Activated naive CD8-positive, alpha-beta T cell treated with anti-CD3 and anti-CD28 coated beads, Interleukin-2, amount 50 U/mL, for 16 hours (primary cell): ENCODE measurements at places on chromosomes 6 and 20.

- DNase-seq = no peak
Measured at GRCh38 chr6:155260686-155261085, 3.1 kb upstream of the CLDN20 start.

DNA sequence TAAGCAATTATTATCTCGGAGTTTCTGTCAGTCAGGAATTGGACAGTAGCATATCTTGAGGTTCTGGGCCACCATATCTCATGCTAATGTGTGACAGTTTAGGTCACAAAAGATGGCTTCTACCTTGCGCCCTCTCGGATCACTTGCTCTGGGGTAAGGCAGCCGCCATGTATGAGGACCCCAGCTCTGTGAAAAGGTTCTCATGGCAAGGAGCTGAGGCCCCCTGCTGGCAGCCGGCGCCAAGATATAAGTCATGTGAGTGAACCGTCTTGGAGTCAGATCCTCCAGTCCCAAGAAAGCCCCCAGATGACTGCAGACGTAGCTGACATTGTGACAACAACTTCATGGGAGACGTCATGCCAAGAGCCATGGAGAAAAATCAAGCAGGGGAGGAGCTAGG is 670.8 kb downstream of the KIF16B start:
- DNase-seq = no peak

GRCh38 chr6:140566781-140567277 is 1192.4 kb upstream of the CITED2 start:
- no peak for DNase-seq

DNA sequence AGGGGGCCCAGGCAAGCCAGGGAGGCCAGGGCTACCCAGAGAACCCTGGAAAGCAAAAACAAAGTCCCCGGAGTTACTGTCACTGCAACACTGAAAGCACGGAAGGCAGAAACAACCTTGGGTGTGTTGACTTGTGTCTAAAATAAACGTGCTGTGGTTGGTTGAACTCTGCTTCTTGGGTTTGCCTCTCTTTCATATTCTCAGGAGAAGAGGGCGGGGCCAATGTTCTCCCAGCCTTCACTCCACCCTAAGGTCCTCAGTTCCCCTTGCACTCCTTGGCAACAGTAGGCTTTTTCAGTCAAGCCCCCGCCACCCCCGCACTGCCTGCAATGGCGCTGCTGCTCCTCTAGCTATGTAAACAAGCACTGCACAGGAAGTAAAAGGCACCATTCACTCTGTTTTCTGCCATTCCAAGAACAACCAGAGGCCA is 60.9 kb downstream of the COL9A1 start:
- no peak for DNase-seq

DNA sequence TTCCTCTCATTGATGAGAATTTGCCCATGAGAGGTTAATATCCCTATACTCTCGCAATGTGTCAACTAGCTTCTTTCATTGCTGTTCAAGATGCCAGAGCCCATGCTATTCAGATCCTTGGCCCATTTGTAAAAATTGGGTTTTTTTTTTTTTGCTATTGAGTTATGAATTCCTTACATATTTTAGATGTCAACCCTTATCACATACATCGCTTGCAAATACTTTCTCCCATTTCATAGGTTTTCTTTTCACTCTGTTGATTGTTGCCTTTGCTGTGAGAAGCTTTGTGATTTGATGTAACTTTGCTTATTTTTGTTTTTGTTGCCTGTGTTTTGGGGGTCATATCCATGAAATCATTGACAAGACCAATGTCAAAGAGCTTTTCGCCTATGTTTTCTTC is 32.2 kb upstream of the IPCEF1 start:
- DNase-seq = no peak

DNA sequence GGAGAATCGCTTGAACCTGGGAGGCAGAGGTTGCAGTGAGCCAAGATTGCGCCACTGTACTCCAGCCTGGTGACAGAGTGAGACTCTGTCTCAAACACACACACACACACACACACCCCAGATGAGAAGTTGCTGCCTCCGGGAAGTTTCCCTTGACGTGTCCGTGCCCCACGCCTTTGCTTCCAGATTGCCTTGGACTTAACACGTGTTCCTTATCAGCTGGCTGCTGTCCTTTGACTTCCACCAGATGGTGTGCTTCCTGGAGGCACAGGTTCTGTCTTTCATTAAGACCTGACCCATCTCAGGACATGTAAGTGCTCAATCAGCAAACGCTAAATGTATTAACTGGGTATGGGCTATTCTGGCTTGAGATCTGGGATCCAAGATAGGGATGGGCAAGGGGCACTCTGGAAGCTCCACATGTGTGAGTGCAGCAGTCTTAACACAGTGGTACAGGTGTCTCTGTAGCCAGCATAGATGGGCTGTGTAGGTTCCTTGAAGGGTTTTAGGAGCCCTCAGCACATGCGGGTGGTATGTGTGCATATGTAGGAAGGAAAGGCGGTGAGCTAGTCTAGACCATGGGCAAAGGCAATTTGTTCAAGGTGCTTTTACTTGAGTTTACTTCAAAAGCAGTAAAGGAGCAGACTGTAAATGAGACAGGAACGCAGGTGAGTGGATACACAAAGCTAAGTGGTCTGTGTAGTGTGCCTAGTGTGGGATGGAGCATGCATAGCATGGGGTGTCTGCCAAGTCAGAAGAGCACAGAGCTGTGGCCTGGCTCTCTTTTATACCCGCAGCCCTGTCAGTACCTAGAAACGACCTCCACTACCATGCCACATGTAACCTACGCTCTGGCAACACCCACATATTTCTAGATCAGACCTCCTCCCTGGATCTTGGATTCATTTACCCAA is 11.6 kb downstream of the PIGT start:
- DNase-seq = no peak

GRCh38 chr6:35370124-35370741 is 27.9 kb downstream of the PPARD start:
- no peak for DNase-seq

GRCh38 chr20:4810426-4811019 is 88.8 kb downstream of the PRND start:
- no peak for DNase-seq

DNA sequence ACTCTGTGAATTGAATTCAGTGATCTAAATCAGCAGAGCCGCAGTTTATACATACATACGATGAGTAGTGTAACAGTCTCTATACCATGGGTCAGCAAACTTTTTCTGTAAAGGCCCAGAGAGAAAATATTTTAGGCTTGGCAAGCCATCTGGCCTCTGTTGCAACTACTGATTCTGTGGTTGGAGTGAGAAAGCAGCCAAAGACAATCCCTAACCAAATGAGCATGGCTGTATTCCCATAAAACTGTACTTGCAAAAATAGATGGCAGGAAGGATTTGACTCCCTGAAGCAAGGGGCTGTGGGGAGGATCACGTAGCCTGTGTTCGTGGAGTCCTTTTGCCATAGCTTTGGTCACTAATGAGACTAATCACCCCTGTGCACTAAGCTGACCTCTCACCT is 17.9 kb upstream of the MOCS1 start:
- no peak for DNase-seq

- no peak for DNase-seq
Measured at GRCh38 chr6:125846292-125847024, 55.7 kb downstream of the NCOA7 start.

DNA sequence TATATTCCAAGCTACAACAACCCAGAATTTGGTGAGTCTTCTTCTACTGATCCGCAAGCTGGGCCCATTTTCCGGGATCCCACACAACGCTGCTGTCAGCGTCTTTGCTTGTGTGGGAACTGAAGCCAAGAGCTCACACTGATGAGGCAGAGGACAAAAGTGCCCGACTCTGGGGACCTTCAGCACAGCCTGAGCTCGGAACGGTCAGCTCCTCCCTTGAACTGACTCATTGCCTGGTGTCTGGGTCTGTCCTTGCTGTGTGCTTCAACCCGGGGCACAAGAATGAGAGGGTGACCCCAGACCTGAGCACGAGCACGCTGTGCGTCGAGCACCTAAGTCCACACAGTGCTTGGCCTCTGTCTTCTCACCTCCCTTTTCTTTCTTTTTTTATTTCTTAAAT is 33.5 kb downstream of the DACT2 start:
- no peak for DNase-seq

- no peak for DNase-seq
Measured at GRCh38 chr6:41546475-41546865, 289 bp downstream of the FOXP4 start.

- DNase-seq = no peak
Measured at GRCh38 chr6:129620234-129620610, 89.8 kb downstream of the ARHGAP18 start.

DNA sequence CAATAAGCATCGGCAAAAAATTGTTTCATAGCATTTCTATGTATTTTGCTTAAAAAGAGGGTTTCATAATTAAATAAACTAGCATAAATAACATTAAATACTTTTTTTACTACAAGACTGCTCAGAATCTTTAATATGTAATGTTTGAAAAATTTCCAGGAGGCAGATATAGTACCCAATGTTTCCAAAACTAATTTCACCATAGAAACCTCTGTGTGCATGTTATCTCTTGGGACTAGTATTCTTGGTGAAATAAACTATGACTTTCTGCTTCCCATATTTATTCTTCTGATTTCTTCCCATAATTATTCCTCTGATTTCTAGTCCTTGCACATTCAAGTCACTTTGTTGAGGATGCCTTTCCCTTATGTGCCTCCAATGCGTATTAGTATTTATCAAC is 94.5 kb downstream of the PTPRK start:
- no peak for DNase-seq

DNA sequence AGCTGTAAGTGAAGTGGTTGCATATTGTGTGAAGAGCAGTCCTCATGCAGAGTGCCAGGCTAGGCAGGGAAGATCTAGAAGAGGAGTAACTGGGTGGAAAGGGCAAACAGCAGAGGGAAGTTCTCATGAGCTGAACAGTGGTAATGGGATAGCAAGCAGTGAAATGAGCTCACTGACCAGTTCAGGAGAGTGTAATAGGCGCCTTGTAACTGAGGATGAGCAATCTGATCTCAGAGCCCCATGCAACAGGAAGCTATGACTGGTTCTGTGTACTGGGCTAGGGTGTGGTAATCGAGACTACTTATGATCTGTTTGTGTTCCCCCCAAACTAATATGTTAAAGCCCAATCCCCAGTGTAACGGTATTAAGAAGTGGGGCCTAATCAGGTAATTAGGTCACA is 98.6 kb downstream of the RFX6 start:
- no peak for DNase-seq

GRCh38 chr6:28769626-28770402 is 154.0 kb downstream of the TRIM27 start:
- DNase-seq = no peak

- DNase-seq = no peak
Measured at GRCh38 chr6:48626421-48626820, 515.4 kb upstream of the PTCHD4 start.

GRCh38 chr6:52411911-52412310 is 8.2 kb upstream of the EFHC1 start:
- DNase-seq = no peak

GRCh38 chr6:28982476-28983266 is 22.4 kb downstream of the ZNF311 start:
- no peak for DNase-seq

DNA sequence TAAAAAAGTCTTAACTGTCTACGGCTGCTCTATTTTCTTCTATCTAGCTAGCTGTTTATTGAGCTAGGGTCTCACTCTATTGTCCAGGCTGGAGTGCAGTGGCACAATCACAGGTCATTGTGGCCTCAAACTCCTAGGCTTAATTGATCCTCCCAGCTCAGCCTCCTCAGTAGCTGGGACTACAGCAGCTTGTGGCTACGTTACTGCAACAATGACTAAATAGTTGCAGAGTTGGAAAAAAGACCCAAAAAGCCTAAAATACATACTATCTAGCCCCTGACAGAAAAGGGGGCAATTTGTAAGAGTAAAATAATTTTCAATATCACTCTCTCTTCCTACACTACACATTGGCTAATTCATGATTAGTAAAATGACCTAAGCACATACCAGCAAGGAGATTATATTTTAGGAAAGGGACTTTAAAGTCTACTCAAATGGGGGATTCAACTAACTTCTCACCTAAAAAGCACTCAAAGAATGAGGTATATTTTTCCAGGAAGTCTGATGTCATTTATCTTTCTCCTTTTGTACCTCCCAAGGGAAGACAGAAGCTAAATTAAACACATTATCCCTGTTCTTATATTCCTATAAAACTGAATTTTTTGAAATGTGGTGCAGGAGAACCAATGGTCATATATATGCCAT is 82.8 kb downstream of the ZMYND8 start:
- DNase-seq = no peak

DNA sequence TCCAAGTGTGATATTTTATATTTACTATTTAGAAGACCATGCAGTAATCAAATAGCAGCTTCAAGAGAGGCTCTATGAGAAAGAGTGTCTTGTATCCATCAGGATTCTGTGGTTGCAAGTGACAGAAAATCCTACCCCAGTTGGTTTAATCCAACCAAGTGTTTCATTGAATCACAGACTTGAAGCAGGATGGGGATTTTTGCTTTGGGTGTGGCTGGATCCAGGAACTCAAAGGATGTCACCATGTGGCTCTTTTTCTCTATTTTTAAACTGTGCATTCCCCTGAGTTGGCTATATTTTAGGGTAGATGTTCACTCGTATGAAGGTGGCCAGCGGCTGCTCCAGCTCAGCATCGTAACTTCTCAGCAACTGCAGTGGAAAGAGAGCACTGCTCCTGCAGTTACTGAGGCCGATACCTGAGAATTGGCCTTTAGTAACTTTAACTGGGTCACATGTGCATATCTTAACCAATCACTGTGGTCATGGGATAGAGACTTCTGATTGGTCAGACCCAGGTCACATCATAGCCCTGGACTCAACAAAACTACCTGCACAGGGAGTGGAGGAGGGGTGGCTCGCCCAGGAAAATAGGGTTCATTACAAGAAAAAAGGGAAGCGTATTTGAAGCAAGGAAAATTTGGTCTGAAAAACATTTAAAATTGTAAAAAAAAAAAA is 396.1 kb upstream of the SULF2 start:
- no peak for DNase-seq

- no peak for DNase-seq
Measured at GRCh38 chr6:19925533-19925932, 88.4 kb downstream of the ID4 start.

DNA sequence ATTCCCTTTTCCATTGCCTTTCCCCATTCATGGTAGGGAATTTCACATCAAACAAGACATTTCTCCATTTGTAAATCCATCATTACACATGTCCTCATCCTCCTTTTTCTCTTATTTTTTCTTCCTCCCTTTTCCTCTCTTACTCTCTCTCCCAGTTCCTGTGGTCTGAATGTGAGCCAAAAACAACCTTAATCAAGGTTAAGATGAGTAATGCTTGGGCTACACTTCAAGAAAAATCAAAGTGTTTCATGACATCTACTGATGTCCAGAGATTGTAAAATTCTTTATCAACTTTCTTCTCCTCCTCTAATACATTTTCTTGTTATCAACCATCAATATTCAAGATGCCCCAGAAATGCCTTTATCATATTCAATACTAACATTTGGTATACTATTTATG is 208.0 kb upstream of the PRND start:
- DNase-seq = no peak

- no peak for DNase-seq
Measured at GRCh38 chr6:117512987-117513573, 30.6 kb downstream of the DCBLD1 start.

- DNase-seq = no peak
Measured at GRCh38 chr6:142819603-142820337, 125.2 kb downstream of the HIVEP2 start.
